ENCODE measurements at places on chromosomes 2 and 18. TPM values are rescaled to one million over a fixed set of nuclear protein-coding genes. Genes with fewer than 3 reads are reported as not detected.

DNA sequence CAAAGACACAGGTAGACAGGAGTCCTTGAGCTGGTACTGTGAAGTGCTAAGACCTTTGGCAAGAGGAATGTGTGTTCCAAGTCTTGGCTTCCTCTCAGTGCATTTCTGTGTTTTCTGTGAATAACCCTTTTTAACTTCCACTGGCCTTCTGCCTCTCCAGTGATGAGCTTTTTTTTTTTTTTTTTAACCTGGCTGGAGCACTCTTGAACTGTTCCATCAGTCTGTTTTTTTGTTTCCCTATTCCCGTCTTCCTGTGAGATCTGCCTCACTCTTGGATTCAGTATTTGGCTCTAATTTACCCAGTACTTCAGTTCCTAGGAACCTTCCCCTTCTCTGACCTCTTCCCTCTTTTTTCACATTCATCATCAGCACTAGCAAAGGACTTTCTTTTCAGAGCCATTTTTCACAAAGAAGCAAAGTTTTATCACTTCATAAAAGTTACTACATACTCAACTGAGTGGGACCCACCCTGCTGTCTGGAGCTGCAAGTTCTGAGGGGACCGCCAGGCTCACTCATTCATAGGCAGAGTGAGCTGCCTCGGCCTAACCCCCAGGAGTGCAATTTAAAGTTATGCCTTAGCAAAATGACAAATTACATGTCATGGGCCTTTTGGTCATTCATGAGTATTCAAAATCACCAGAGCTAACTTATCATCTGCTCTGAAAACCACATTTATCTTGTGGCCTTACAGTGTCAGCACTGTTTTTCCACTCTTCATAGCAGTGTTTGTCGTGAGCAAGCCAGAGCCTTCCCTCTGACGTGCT, 126.9 kb upstream of the DAPL1 start:
- DNase-seq: peak; percentile 32

DNA sequence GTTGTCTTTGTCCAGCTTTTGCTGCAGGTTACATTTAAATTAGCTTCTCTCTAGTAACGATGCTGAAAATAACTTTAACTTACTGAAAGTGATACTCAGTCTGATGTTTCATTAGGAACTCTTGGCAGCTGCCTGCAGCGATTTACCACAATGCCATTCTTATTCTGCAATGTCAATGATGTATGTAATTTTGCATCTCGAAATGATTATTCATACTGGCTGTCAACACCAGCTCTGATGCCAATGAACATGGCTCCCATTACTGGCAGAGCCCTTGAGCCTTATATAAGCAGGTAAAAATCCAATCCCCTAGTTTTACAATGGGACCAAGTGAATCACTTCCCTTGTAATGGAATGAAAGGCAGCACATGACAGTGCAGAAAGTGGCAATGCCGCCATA, 16.3 kb upstream of the MFF start:
- DNase-seq: no peak

DNA sequence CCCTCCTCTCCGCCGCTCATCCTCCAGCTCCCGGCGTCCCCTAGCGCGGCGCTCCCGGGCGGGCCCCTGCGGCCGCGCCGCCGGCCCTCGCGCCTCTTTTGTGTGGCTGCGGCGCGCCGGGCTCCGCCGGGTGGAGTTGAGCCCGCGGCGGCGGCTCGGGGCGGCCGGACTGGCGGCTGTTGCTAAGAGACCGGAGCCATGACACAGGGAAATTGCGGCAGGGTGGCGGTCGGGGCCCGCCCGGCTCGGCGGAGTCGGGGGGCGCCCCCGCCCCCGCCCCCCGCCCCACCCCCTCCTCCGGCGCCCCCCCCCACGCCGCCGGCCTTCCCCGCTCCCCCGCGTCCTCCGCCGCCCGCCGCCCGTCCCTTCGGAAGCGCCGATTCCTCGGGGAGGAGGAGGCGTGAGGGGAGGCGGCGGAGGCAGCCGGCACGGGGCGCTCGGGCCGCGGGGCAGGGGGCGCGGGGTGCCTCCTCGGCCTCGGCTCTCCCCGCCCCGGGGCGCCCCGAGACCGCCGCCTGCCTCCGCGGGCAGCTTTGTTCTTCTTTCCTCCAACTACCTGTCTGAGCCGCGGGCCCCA, at the start of gene TMEM200C:
TSS of gene TMEM200C (minus strand) at position 224 of the 577 bp plus-strand sequence. CDS start 3,459 bp downstream, outside the sequence.
- no peak for DNase-seq

GRCh38 chr2:239465017-239466001, 64.5 kb upstream of the HDAC4 start:
- DNase-seq: no peak

DNA sequence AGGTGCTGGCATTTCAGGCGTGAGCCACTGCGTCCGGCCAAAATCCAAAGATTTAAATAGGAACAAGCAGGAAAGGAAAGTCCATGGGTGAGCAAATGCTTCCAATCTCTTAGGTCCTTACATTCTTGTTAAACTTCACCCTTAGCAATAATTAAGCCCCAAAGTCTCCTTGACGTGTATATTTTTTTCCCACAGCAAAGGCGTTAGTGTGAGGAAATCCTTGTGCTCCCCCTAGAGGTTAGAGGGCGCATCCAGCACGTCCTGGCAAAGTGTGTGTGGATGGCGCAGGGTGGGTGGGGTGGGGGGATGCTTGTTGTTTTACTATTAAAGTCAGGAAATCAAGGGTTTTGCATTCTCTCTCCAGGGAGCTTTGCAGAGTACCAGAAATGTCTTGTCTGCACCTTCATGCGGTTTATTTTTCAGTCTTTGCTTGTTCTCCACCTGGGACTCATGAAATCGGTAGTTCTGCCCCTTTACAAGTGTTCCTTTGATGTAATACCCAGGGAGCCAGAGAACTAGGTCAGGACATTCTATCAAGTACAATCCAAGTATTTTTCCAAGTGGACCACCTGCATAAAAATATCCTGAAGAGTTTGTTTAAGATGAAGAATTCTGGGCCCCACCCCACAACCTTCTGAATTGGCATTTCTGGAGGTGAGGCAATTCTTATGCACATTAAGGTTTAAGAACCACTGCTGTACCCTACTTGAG, 22.2 kb upstream of the ITSN2 start:
- no peak for DNase-seq

GRCh38 chr2:227335713-227336112, 10.7 kb downstream of the MFF start:
- no peak for DNase-seq

- no peak for DNase-seq
These were observed 60.4 kb downstream of the SH3YL1 start for GRCh38 chr2:203401-203800.

GRCh38 chr2:123513351-123513750, 511.7 kb upstream of the CNTNAP5 start:
- DNase-seq: no peak

DNA sequence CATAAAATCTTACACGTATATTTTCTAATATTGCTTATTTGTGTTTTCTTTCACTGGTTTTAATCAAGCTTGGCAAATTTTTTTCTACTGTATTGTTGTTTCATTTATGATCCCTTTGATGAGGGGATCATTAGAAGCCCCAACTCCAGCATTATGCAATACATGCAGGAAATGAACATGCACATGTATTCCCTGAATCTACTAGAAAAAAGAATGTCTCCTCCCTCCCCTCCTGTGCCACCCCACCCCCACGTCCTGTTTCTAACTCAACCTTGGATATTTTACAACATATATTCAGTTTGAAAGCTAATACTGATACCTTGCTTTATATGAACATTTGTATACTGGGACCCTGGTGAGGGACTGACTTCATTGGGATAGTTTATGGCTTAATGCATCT, 53.0 kb downstream of the EML6 start:
- no peak for DNase-seq

- no peak for DNase-seq
These were observed 67.2 kb upstream of the SP5 start for GRCh38 chr2:170647741-170648436.

DNA sequence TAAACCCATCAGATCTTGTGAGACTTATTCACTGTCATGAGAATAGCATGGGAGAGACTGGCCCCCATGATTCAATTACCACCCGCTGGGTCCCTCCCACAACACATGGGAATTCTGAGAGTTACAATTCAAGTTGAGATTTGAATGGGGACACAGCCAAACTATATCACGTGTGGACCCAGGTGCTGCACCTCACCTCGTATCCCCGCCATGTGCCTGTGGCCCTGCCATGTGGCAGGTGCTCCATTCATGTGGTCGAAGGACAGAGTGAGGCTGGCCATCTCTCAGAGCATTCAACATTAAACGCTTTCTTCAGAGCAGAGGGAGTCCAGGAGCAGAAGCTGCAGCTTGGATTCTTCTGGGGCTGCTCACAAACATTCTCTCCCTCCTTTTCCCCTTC, 32.3 kb downstream of the MROH2A start:
- no peak for DNase-seq

GRCh38 chr2:25853038-25853638, 25.1 kb downstream of the ASXL2 start:
- DNase-seq: no peak

- DNase-seq: no peak
These were observed 140.6 kb downstream of the TMX3 start for GRCh38 chr18:68574311-68574710.

DNA sequence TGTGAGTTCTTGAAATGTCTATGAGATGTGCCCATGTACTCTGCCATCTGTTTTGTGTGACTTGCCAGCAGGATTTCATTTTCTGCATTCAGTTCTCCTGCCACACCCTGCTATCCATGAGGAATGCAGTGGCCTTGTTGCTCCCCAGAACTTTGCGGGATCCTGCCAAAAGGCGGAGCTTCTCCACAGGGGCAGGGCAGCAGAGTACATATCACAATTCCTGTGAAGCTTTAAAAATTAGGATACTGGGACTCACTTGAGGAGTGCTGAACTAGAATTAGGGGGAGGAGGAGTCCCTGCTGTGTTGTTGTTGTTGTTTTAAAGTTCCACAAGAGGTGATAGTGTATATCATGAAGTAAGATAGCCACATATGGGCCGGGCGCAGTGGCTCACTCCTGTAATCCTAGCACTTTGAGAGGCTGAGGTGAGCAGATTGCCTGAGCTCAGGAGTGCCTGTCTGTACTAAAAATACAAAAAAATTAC, 76.4 kb downstream of the TANC1 start:
- no peak for DNase-seq

- no peak for DNase-seq
These were observed 5.4 kb downstream of the GCC2 start for GRCh38 chr2:108454440-108454839.

DNA sequence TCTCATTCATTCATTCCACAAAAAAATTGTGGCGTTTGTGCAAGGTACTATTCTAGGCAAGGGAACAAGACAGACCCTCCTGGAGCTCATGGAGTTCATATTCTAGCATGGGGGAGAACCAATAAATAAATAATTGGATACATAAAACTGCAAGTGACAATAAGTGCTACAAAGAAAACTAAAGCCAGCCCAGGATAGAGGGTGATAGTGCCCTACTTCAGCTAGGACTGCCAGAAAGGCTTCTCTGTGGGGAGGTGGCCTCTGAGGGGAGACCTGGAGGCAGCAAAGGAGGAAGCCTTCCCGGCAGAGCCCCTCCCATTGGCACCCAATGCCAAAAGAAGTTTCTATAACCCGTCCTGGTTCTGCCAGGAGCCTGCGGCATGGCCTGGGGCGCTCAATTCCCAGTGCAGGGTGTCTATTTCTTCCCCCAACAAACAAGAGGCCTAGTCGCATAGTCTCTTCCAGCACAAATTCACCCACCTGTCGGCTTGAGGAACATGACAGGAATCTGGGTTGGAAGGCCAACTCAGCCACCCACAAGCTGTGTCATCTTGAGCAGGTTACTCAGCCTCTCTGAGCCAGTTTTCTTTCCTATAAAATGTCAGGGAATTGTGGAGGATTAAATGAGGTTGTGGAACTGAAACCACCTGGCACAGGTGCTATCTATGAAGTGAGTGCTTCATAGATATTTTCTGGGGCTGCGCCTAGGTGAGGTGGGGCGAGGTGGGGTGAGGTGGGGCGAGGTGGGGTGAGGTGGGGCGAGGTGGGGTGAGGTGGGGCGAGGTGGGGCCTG, 94.3 kb downstream of the ZFP36L2 start:
- DNase-seq: no peak

- no peak for DNase-seq
These were observed 86.2 kb downstream of the BCL2 start for GRCh38 chr18:63233334-63233733.

The CNDP1 gene
- 1.2 TPM for polyA plus RNA-seq

The SAG gene
- polyA plus RNA-seq: 0.10 TPM

The SERPINB2 gene
- polyA plus RNA-seq: 0.27 TPM

The ATAD2B gene
- polyA plus RNA-seq: 20.1 TPM

The CDH2 gene
- polyA plus RNA-seq: 76.1 TPM

The NDC80 gene
- 28.1 TPM for polyA plus RNA-seq

The ZAP70 gene
- 2.9 TPM for polyA plus RNA-seq

Measured in left renal cortex interstitium (tissue), 4 donors.